Left lung (tissue), 14 donors: ENCODE measurements at places on chromosomes 2 and 18. TPM values are rescaled to one million over a fixed set of nuclear protein-coding genes. Genes with fewer than 3 reads are reported as not detected.

CD8B2 gene
- not detected for total RNA-seq

GRCh38 chr18:45775241-45775676 lies 50.2 kb upstream of the SIGLEC15 start:
- H3K4me3 ChIP-seq: peak overlapping the region; percentile 53
- H3K36me3 ChIP-seq: no peaks in the 10 kb centered on the region
- peak; percentile 72 for DNase-seq
- peak overlapping the region; percentile 70 for H3K27ac ChIP-seq
- H3K27me3 ChIP-seq: peaks cover 20% of the 10 kb centered on the region

GRCh38 chr2:84449711-84450110 lies 9.4 kb downstream of the SUCLG1 start:
- H3K36me3 ChIP-seq: no peaks in the 10 kb centered on the region
- no peaks in the 10 kb centered on the region for H3K27me3 ChIP-seq
- H3K4me1 ChIP-seq: peaks cover 9% of the 10 kb centered on the region

DNA sequence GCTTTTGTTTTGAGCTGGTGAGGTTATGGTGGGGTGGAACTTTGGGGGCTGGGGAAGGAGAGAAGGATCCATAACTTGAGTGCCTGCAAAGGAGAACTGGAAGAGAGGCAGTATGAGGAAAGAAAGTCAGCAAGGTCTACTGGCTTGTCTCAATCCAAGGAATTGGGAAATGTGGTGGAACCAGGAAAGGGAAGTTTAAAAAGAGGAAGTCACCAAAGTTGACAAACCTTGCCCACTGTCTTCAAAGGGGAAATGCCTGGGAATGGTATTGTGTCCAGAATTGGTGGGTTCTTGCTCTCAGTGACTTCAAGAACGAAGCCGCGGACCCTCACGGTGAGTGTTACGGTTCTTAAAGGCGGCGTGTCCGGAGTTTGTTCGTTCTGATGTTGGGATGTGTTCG lies 304.1 kb upstream of the FAM98A start:
- DNase-seq: no peak
- H3K27me3 ChIP-seq: no peaks in the 10 kb centered on the region
- no peak overlapping the region for H3K4me3 ChIP-seq
- H3K27ac ChIP-seq: no peak overlapping the region
- no peaks in the 10 kb centered on the region for H3K4me1 ChIP-seq

GRCh38 chr2:204207866-204208265 lies 271.3 kb downstream of the ICOS start:
- H3K27me3 ChIP-seq: no peaks in the 10 kb centered on the region
- H3K27ac ChIP-seq: no peak overlapping the region
- no peaks in the 10 kb centered on the region for H3K4me1 ChIP-seq
- no peaks in the 10 kb centered on the region for H3K36me3 ChIP-seq
- no peak overlapping the region for H3K4me3 ChIP-seq
- DNase-seq: no peak

SLC30A3 gene
- 0.39 TPM for total RNA-seq

CCDC150 gene
- total RNA-seq: 2.9 TPM

DNA sequence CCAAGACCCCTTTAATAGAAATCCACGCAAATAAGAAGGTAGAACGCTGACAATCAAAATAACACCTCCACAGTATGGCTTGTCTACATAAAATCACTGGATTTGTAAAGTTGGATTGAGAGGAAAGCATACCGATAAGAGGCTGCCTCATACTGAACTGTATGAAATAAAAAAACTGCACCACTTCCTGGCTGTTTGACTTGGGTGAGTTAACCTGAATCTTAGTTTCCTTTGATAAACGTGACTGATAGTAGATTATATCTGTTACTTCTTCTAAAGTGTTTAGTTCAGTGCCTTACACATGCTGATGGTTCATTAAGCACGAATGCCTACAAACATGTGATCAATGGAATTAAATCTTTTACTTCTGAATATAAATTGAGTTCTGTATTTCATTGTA lies 140.4 kb upstream of the RNF152 start:
- no peaks in the 10 kb centered on the region for H3K27me3 ChIP-seq
- DNase-seq: no peak
- no peaks in the 10 kb centered on the region for H3K36me3 ChIP-seq
- H3K4me1 ChIP-seq: no peaks in the 10 kb centered on the region

SLC9A4 gene
- total RNA-seq: not detected

MAT2A gene
- 135 TPM for total RNA-seq

DNA sequence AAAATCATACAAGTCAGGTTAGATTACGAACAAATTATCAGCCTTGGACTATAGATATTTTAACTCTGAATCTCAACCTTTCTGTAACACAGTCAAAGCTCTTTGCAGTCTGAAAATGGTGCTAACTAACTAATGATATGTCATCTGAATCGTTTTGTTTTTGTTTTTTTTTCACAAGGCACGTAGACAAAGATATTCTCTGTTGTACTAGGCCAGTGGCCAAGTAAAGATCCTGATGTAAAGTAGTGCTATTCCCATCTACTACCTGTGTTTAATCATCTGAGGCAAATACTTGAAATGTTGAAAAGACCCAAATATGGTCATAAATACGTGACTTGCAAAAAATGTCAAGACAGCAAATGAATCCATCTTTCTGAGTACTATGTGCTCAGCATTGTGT lies 65.7 kb downstream of the REL start:
- H3K27me3 ChIP-seq: no peaks in the 10 kb centered on the region
- no peak for DNase-seq
- peaks cover 19% of the 10 kb centered on the region for H3K36me3 ChIP-seq
- no peak overlapping the region for H3K4me3 ChIP-seq

GRCh38 chr2:225041207-225041850 lies 939 bp downstream of the DOCK10 start:
- peak overlapping the region; percentile 45 for H3K4me3 ChIP-seq
- no peaks in the 10 kb centered on the region for H3K36me3 ChIP-seq
- DNase-seq: peak; percentile 52
- no peaks in the 10 kb centered on the region for H3K4me1 ChIP-seq

DNA sequence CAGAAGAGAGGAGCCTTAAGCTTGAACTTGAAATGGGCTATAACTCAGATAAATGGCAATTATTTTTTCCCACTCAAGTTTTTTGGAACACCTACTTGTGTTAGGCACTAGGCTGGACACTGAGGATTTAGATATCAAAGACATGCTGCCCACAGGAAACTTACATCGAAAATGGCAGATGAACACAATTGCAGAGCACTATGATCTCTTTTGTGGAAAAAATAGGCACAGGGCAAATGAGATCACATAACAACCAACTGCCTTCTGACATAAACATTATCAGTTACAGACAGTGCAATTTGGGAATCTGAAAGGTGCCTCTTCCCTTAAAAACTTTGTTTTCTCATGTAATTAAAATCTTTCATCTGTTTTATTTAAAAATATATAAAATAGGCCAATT lies 3.8 kb upstream of the IRS1 start:
- H3K4me3 ChIP-seq: no peak overlapping the region
- H3K27ac ChIP-seq: no peak overlapping the region
- no peaks in the 10 kb centered on the region for H3K36me3 ChIP-seq
- H3K27me3 ChIP-seq: peaks cover 65% of the 10 kb centered on the region
- H3K4me1 ChIP-seq: peaks cover 3% of the 10 kb centered on the region

DNA sequence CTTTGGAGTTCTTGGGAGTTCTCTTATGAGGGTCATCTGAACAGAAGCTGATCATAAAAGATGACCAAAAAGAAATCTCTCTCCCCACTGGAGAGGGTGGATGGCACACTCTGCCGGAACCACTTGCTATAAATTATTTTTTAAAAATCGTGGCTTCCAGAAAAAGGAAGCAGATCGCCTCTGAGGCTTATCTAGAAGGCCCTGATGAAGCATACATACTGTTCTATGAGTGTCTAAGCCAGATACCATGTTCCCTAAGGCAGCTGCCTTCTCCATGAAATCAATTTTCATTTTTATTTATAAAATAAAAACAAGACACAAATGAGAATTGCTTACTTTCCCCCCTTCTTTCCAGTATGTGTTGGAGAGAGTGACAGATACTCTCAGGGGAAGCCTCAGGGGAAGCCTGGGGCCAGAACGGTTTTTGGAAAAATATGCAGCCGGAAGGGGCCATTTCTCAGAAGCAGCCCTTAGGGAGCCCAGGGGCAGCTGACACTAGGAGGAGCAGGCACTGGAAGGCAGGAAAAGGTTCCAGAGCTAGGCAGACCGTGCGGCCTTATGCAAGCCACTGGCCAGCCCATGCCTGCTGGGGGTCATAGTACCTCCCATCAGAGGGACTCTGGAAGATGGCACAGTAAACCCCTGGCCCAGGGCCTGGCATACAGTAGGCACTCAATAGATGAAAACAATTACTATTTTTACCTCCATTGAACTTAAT lies 130.6 kb downstream of the CABLES1 start:
- H3K4me1 ChIP-seq: peaks cover 5% of the 10 kb centered on the region
- DNase-seq: no peak
- H3K36me3 ChIP-seq: peaks cover 5% of the 10 kb centered on the region
- H3K4me3 ChIP-seq: no peak overlapping the region

LYG2 gene
- not detected for total RNA-seq

DNA sequence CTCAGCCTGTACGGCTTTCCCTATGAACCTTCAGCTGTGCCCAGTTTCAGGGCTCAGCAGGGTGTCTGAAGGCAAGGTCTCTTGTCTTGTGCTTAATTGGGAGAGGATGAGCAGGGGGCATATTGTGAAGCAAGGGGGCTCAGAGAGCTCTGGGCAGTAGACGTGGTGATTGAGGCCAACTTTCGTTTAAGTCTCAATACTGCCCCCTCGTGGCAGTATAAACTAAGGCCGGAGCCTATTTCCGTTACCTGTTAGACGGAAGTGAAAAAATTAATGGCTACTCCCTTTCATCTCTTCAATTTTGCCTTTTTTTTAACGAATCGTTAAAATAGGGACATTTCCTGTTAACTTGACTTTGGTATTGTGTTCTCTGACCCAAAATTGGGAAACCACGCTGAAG lies 193.4 kb downstream of the TDRD15 start:
- H3K27me3 ChIP-seq: no peaks in the 10 kb centered on the region
- H3K36me3 ChIP-seq: no peaks in the 10 kb centered on the region
- H3K27ac ChIP-seq: no peak overlapping the region
- DNase-seq: peak; percentile 7
- H3K4me1 ChIP-seq: no peaks in the 10 kb centered on the region

DNA sequence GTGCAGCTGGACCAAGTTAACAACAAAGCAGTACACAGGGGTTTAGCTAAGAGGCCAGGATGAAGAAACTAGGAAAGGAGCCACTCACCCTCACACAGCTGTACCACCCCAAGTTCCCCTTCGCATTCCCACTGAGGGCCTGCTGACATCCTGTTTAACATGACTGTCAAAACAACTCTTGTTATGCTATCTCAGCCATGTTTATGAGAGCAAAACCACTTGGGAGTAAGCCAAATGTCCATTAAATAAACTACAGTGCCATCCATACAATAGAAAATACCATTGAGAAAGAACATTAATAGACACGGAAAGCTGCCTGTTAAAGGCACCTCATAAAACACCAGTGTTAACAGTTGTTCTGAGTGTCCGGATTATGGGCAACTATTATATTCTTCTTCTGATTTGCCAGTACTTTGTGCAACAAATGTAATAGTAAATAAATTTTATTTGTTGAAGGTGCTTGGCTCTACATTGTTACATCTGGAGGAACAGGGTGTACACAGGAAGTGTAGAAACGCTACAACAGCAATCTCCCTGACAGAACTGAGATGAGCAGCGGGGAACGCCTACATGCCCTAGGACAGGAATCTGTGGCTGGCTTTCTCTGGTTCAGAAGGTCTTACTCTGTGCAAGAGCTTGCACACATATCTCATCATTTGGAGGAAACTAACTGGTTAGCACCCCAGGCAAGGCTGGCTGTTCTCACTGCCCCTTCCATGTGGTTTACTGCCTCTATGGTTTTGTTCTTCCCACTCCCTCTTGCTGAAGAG lies 85.6 kb downstream of the EHD3 start:
- no peak for DNase-seq
- peaks cover 50% of the 10 kb centered on the region for H3K4me1 ChIP-seq
- no peak overlapping the region for H3K4me3 ChIP-seq

GRCh38 chr2:28263690-28264089 lies 129.0 kb upstream of the FOSL2 start:
- no peaks in the 10 kb centered on the region for H3K4me1 ChIP-seq
- no peak overlapping the region for H3K27ac ChIP-seq
- no peak overlapping the region for H3K4me3 ChIP-seq
- no peak for DNase-seq
- H3K27me3 ChIP-seq: no peaks in the 10 kb centered on the region

DNA sequence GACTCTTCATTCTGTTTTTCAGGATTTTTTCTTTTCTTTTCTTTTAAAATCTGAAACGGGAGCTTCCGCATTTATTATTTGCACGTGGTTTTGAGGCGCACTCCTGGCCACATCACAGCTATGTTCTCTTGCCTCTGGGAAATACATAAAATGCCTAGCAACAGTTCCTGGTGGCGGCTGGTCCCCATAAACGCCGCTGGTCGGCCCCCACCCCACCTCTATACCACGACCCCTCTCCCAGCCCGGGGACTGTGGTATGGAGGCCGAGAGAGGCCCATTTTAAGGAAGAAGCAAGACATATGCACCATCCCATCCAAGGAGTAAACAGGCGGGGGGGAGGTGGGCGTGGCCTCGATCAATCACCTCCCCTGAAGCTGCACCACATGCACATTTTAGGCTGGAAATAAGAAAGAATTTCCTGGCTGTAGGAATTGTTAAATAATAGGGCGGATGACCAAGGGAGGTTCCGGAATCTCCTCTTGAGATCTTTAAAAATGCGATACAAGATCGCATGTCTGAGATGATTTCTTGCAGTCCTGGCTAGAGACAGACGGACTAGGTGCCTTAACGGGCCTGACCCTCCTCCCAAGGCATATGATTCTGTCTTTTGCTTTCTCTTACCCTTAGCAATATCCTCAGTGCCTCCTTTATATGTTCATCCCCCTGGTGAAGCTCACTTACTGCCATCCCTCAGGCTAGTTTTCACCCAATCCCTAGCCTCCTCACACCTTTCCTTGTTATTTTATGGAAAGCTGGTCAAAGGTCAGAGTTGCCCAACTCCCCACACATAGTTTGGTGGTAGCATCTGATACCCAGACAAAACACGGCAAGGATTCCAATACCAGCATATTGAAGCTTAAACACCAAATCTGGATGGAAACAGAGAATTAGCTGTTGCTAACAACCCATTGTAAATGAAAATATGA lies 82.4 kb downstream of the BCL2 start:
- peak overlapping the region; percentile 18 for H3K4me3 ChIP-seq
- H3K36me3 ChIP-seq: no peaks in the 10 kb centered on the region
- DNase-seq: no peak
- H3K27ac ChIP-seq: peak overlapping the region; percentile 80

GRCh38 chr2:221981912-221982470 lies 316.8 kb downstream of the PAX3 start:
- H3K27me3 ChIP-seq: no peaks in the 10 kb centered on the region
- no peak for DNase-seq
- H3K36me3 ChIP-seq: no peaks in the 10 kb centered on the region
- H3K27ac ChIP-seq: no peak overlapping the region

- no peak overlapping the region for H3K27ac ChIP-seq
- H3K36me3 ChIP-seq: no peaks in the 10 kb centered on the region
- no peak overlapping the region for H3K4me3 ChIP-seq
- no peaks in the 10 kb centered on the region for H3K27me3 ChIP-seq
- peaks cover 3% of the 10 kb centered on the region for H3K4me1 ChIP-seq
Measured at GRCh38 chr2:137957033-137957432, 7.2 kb upstream of the HNMT start.

CERKL gene
- total RNA-seq: 0.41 TPM
